Left cardiac atrium (tissue), 4 donors: ENCODE measurements at places on chromosomes 7 and 10. TPM values are rescaled to one million over a fixed set of nuclear protein-coding genes. Genes with fewer than 3 reads are reported as not detected.

The PRDX3 gene
- total RNA-seq: 183 TPM

The TMEM213 gene
- not detected for total RNA-seq

The PPP1R17 gene
- not detected for total RNA-seq

The HPSE2 gene
- total RNA-seq: 0.18 TPM

The RNF148 gene
- 0.35 TPM for total RNA-seq

The VWA2 gene
- total RNA-seq: 0.13 TPM

The HOXA7 gene
- total RNA-seq: 0.39 TPM

The ACTR3C gene
- total RNA-seq: 4.9 TPM

The FAM221A gene
- total RNA-seq: 4.1 TPM

GRCh38 chr7:44172352-44172751 lies 16.9 kb downstream of the GCK start:
- DNase-seq: no peak

DNA sequence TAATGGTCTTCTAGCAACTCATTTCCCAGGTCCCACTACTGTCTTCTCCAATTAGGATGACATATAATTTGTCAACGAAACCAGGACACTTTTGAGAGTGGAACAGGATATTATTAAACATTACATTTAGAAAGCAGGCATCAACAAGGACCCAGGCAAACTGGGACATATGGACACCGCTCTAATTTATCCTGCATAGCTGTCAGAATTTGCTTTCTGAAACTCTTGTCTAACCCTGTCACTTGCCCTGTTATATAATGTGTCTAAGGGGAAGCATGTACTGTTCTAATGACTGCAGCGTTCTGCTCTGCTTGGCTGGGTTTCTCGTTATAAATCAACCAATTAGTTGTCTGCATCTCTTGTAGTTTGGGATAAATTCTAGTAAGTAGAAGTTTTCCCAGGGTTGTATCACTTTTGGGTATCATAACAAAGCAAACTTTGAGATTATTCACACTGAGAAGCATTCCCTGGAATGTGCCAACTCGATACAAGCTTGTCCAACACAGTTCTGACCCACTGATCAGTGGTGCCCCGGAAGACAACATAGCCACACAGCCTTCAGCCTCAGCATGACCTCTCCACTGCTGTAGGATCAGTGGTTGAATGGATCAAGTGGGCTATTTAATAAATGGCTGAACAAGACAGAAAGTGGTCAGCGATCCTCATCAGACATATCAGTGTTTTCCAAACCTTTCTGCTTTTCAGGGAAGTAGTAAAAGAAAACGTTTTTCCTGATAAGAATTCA lies 228.1 kb downstream of the KIF20B start:
- no peak for DNase-seq

DNA sequence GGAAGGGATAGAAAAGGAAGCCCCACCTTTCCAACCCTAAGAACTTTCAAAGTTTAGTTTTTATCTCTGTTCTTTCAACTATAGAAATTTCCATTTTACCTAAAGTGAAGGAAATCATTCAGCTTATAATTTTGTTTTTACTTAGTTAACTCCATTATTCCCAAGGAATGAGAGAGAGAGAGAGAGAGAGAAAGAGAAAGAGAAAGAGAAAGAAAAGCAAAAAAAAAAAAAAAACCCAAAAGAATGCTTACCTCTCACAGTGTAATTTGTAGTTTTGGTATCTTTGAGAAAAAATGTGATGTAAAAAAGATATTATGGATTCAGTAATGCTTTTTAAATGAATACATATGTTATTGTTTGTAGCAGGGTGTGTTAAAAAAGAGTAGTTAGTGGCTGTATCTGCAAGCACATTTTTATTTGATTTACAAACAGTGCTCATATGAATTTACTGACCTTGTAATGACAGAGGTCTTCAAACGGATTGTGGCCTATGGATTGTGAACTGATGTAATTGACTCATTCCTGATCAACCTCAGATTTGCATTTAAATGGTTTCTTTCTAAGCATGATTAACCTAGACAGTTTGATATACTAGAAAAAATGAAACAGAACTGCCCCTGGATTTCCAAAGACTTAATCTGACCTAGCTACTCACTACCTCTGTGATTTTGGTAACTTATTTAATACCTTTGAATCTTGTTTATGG lies 64.9 kb downstream of the LCOR start:
- DNase-seq: no peak

DNA sequence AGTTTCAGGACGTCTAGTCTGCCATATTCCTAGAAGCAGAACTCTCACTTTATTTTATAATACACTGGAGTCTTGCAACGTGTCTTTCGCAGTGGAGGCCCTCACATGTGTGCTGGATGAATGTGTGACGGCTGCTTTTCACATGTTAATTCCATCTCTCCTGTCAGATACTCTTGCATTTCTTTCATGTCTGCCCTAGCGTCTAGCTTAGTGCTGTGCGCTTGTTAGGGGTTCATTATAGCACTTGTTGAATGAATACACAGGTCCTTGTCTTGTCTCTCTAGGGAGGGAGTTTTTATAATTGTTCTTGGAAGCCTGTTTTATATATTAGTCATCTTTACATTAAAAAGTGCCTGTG lies 94.4 kb downstream of the MAP3K8 start:
- no peak for DNase-seq

GRCh38 chr10:79610601-79611191 lies at the start of gene SFTPA1:
SFTPA1 (plus strand) TSS chr10:79610939; CDS start chr10:79611826, 887 bp downstream.
- DNase-seq: no peak

- DNase-seq: no peak
These were observed 159.1 kb upstream of the EEPD1 start for GRCh38 chr7:35993676-35994606.

DNA sequence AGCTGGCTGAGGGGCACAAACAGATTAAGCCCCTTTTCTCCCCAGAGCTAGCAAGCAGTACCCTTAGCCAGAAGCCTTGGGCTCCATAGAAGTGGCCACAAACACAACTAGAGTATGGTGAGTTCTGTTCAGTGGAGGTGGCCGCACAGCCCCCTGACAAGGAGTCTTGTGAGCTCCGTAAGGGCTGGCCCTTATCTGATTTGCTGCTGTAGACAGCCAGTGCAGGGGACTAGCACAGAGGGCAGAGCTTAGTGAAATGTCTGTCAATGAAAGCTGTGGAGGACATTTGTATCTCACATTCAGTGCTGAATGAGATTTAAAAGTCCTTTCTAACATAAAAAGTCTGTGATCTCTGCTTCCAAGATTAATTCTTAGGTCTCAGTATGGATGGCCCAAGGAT lies 137.3 kb downstream of the AUTS2 start:
- no peak for DNase-seq

GRCh38 chr10:93420091-93420490 lies 62.0 kb downstream of the MYOF start:
- DNase-seq: no peak

GRCh38 chr7:44150966-44151941 lies 10.1 kb upstream of the MYL7 start:
- DNase-seq: no peak

GRCh38 chr10:92240289-92241157 lies 50.4 kb downstream of the CPEB3 start:
- DNase-seq: peak; percentile 41

- DNase-seq: no peak
These were observed 37.1 kb upstream of the ZMIZ2 start for GRCh38 chr7:44711528-44711927.

GRCh38 chr10:60427148-60427547 lies 37.5 kb upstream of the ANK3 start:
- no peak for DNase-seq

DNA sequence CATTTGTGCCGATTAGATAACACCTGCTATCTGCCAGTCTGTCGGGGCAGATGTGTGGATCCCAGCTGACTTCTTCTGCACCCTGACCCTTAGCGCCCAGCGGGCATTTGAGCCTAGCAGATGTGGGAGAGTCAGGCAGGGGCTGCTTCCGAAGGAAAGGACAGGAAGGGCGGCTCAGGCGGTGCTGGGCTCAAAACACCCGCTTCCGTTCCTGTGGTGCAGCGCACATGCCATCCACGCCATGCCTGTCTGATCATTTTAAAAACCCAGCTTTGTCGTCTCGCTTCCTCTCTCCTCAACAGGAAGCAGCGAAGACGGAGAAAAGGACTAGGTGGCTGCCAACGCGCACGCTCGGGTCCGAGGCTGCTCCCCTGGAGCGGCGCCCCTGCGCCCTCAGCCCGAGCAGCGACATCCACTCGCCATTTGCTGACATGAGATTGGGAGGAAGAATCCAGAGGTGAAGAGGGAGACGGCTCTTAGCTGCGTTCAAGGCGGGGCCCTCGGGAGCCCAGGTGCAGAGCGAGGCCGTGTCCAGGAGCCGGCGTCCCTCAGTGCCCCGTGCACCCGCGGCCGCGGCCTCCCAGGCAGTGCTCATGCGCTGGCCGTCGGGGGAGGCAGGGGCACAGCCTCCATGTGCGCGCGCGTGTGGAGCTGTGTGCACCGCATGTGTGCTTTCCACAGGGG lies 5.9 kb upstream of the BHLHA15 start:
- DNase-seq: no peak

GRCh38 chr10:118957966-118958365 lies 71.5 kb upstream of the NANOS1 start:
- DNase-seq: no peak
